Activated CD8-positive, alpha-beta memory T cell treated with anti-CD3 and anti-CD28 coated beads for 1 hour (primary cell): ENCODE measurements at places on chromosomes 7 and 10.

DNA sequence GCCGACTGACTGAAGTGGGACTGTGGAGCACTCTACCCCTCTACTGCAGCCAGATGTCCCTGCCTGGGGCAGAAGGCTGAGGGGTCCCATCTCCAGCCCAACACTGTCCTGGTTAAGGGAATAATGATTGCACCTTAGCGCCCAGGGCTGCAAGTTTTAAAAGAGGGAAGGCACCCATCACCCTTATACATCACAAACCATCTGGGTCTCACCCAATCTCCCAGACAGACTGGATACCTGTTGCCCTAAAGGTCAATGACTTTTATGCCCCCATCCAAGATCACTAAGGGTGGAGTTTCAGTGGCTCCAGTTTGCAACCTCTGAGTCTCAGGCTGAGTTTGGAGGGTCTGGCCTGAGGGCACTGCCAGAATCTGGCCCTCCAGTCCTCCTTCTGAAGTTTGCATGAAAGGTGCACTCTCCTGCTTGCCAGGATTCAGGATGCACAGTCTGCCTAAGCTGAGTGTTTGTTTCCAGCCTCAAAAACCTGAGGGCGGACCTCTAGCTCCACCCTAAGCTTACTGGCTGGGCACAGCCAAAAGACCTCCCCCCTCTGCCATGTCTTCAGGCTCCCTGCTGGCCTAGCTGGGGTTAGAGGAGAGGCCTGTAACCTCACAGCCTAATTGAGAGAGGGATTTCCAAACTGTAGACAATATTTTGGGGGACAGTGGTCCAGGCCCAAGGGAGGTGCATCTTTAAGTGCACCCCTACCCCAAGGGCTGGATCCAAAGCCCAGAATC, 2.5 kb upstream of the EMX2 start:
- no peak for DNase-seq

DNA sequence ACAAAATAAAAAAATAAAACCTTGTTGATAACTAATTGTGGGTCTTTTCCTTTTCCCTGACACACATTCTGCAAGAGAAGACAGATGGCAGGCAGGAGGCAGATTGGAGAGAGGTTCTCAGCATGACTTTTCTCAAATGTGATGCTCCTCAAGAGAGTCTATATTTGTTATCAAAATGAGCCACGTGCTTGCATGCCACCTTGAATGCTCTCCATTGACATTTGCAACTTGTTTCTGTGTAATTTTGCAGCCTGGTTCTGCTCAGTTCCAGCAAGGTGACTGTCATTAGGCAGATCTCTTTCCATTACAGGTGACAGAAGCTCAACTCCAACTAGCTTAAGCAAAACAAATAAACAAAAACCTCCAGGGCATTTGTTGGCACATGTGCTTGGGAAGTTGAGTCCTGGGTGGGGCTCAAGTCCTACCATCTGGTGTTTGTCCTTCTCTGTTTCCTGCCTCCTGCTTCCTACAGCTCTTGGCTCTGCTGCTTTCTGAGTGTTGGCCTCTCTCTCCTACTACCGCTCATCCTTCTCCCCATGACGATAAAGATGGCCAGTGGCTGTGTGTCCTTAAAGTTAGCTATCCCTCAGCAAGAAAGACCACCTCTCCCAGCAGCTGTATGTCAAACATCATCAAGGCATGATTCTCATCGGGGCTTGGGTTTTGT, 56.7 kb downstream of the GRK5 start:
- DNase-seq = no peak

DNA sequence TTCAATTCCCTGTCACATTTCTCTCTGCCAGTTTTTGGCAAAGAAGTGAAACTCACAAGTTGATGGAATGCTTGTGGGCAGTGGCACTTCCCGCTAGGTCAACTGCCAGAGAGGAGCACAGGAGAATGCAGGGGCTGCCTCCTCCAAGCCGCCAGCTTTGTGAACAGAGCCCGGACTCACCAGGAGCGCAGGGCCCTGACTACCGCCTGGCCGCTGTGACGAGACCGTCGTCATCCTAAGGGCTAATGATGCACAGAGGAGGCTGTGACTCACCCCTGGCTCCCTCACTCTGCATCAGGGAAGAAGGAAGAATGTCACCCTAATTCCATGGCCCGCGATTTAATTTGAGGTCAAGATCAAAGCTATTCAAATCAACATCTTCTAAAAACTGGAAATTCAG, 123.9 kb downstream of the TAX1BP1 start:
- DNase-seq = no peak

DNA sequence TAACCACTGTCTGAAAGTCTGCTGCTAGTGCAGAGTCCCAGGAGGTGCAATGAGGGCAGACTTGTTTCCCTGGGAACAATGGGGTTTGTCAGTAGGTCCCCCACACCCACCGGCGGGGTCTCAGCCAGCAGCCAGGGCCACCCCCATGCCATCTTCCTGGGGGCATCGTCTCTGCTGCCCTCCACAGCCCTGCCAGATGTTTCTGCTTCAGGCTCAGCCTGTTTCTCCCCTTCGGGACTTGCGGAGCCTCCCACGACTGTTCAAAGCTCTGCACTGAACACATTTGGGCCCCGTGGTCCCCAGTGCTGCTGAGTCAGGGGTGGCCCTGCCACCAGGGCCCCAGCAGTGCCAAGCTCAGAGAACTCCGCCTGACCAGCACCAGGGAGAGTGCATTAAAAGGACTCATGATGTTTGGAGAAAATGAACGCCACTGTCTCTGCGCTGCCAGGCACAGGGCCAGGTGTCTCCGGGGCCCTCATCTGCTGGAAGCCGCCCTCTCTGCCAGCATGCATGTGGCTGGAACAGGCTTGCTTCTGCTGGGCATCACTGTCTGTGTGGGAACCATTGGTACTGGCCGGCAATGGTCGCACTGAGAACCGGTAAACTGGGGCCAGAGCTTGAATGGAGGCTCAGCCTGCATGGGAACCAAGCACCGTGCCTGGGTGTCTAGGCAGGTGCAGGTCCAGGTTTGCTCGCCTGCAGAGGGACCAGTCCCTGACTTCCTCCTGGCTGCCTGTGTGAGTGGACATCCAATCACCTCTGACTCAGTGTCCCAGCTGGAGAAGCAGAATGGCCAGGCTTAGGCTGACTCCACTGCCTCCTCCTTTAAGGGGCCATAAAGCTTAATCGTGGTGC, 345.1 kb downstream of the GLRX3 start:
- DNase-seq = no peak

DNA sequence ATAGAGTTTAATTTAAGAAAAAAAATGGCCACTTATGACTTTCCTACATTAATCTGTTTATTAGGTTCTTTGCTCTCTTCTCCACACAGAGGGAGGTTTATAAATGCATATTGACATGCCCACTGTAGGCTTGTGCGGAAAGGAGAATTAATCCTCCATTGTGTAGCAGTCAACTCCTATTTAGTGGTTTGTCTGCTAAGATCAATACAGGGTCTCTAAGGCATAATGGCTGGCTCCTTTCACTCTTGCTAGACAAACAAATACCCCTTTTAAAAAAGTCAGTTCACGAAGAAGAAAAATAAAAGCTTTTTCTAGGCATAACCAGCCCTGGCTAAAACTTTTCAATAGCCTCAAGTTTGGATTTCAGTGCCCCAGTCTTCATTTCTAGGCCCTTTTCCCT, 141.6 kb downstream of the TSPAN12 start:
- DNase-seq = no peak

DNA sequence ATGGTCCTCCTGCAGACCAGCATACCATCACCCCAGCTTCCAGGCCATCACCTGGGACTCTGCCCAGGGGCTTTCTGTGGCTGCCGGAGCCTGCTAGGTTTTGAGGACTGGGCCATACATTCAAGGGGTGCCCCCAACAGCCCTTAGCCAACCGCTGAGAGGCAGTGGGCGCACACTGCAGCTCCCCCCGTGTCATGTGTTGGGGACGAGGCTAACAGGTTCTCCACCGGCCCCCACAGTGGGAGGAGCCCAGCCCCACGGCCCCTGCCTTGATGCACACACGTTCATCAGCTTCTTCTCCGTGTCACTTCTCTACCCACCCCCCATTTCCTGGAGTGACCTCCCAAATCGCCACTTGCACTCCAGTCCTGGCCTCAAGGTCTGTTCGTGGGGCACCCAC, 543.2 kb upstream of the FOXK1 start:
- DNase-seq = no peak

GRCh38 chr10:62527019-62527827, 153.1 kb downstream of the ZNF365 start:
- DNase-seq = no peak

- no peak for DNase-seq
Measured at GRCh38 chr10:96275685-96276418, 4.5 kb upstream of the BLNK start.

- no peak for DNase-seq
Measured at GRCh38 chr7:70092314-70093204, 494.3 kb downstream of the AUTS2 start.
